Breast epithelium (tissue), 4 donors: ENCODE measurements at places on chromosomes 1 and 21. TPM values are rescaled to one million over a fixed set of nuclear protein-coding genes. Genes with fewer than 3 reads are reported as not detected.

Gene OSCP1
- total RNA-seq = 19.3 TPM

DNA sequence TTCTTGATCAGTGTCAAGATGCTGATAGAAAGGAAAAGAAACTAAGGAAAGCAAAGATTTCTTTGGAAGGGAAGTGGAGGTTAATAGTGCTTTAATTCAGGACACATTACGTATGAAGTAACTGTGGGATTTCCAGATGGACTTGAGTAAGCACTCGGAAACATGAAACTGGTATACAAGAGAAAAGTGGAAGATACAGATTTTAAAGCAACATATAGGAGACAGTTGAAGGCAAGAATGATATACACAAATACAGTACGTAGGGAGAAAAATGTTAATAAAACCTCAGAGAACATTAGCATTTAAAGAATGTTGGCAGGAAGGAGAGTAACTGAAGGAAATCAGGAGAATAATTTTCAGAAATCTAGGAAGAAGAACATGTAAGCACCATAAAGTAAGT lies 730.9 kb upstream of the ADGRL2 start:
- DNase-seq = no peak

GRCh38 chr1:175126347-175126746 lies 58.7 kb downstream of the TNN start:
- no peak for DNase-seq

Gene LAPTM5
- 130 TPM for total RNA-seq

- DNase-seq = no peak
These were observed 144.3 kb upstream of the KCNE2 start for GRCh38 chr21:34219334-34220060.

DNA sequence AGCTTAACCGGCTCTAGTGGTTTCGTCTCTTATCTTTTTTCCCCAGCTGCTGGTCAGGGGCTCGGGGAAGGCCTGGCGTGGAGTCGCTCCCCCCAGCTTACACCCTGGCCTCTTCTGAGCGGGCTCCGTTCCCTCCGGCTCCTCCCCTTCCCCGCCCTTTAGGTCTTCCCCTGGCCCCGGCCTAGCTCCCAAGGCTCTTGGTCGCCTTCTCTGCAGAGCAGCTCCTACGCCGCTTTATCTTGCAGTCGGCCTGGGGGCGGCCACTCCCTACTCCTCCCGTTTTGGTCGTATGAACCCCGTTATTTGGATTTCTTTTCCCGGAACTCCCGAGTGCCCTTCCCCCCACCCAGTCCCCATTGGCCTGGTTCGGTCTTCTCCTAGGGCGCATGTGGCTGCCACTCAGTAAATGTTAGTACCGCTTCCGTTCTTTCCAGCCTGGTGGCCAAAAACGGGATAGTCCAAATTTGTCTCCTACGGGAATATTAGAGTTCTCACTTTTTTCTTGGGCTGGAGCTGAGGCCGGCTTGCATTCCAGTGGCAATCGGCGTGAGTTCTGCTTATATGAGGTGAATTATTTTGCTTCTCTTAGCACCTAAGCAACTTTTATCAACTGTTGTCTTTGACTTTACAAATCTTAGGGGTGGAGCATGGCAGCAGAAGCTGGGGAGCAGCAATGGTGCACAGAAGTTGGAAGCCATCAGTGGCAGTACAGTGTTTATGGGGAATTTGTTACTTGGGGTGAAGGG lies 467 bp downstream of the THRAP3 start:
- no peak for DNase-seq

DNA sequence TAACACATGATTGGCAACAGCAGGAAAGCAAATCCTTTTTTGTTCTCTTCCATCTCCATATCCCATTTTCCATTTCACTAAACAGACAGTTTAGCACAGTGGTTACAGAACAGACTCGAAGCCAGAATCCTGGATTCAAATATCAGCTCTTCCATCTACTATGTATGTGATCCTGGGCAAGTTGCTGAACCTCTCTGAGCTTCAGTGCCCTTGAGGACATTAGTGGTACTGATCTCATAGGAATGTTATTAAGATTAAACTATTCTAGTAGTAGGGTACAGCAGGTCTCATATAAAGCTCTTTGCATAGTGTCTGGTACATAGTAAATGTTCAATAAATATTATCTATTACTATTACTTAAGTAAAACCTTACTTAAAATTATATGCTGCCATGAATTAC lies 13.8 kb upstream of the HHIPL2 start:
- no peak for DNase-seq

- peak; percentile 62 for DNase-seq
These were observed 55.0 kb downstream of the TTC3 start for GRCh38 chr21:37128076-37128475.

DNA sequence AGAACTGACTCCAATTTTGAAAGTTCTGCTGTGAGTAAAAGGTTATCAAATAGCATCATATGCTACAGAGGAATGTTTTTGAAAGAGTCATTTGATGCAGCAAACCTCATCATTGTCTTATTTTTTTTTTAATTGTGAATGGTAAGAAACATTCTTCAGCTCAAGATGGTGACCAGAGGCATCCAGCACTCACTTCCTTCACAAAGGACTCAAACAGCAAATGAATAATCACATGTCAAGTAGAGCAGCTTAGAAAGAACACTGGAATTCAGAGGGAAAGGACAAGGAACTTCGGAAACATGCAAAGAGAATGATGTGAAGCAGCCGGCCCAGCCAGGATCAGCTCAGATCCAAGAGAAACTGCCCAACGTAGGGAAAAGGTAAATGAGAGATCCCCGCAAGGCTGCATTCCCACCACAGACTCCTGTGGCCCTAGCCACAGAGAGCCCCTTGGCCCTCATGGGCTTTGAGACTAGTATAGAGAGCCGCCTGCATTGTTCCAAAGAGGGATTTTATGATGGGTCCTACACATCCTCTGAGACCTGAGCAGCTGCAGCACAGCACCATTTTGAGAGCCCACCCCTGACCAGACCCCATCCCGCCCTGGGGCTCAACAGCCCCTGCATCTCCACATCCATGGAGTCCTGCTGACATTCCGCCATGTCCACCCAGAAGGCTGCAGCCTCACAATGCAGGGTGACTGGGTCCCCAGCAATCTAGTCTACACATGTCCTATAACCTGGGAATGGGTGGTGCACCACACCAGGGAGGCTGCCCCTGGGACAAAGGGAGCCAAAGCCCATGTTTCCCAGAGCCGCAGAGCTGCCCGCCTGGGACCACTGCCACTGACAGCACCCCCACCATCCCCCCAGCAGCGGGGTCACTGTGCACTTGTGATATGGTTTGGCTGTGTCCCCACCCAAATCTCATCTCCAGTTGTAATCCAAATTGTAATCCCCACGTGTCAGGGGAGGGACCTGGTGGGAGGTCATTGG lies 21.2 kb upstream of the UTS2 start:
- no peak for DNase-seq

GRCh38 chr1:9022773-9023172 lies 3.5 kb downstream of the SLC2A7 start:
- DNase-seq = no peak

Gene RBM11
- total RNA-seq = not detected

Gene KRTAP7-1
- not detected for total RNA-seq

GRCh38 chr1:167629681-167630567 lies at the start of gene RCSD1:
Gene RCSD1 (plus strand): TSS chr1:167630232. CDS start chr1:167630424, 192 bp downstream.
- DNase-seq = no peak

Gene UBXN10
- 6.6 TPM for total RNA-seq

DNA sequence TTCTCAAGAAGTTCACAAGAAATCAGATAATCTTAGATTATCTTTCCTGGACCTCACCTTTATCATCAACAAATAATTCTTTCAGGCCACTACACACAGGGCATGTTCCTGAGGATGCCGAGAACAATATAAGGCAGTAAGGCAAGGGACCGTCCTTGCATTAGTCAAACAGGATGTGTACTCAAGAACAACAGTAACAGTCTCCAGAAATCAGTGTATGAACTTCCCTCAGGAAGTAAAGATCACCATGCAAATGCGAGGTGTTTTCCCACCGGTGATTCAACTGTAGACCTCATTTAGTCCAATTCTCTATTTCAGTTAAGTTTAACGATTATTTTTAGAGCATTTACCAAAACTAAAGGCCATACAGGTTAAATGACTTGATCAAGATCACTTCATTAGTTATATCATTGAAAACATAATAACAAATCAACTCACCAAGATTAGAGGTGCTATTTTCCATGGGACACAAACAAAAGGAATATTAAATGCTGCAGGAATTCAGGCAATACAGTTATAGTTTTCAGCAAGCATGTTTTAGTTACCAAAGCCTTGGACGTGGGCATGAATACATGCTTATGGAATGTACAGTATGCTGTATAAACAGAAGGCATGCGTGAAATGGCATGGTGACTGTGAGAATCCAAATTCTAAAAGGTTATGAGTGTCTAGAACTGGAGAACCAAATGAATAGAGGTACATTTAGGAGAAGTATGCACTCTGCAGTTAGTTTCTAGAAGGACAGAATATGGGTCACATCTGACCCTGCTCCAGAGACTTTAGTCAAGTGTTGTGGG lies 145.2 kb downstream of the TNR start:
- DNase-seq = no peak

GRCh38 chr1:201172999-201173610 lies 17.5 kb upstream of the IGFN1 start:
- DNase-seq = no peak

DNA sequence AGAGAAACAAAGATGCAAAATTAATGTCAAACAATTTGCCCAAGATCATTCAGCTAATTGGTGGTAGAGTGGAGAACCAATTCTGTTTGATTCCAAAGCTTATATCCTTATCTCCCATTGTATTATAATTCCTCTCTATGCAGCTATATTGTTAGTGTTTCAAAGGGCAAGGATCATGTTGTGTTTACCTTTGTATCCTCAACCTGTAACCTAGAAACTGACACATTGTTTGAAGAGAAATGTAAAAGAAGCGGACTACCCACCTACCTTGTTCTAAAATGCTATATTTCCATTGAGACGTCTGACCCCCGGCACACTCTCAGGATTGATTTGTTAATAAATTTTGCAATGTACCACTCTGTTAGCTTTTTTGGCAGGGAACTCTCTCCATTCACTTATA lies 9.3 kb downstream of the RAVER2 start:
- DNase-seq = no peak

Gene ALPL
- 2.9 TPM for total RNA-seq

DNA sequence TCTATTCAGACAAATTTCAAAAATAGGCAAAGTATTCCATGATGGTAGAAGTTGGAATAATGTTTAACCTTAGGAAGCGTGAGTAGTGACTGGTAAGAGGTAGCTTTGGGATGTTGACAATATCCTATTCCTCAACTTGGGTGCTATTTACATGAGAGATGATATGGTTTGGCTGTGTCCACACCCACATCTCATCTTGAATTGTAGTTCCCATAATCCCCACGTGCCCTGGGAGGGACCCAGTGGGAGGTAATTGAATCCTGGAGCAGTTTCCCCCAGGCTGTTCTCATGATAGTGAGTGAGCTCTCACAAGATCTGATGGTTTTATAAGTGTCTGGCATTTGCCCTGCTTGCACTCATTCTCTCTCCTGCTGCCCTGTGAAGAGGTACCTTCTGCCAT lies 67.3 kb downstream of the PLPPR4 start:
- DNase-seq = no peak

- no peak for DNase-seq
These were observed 163.2 kb downstream of the TNR start for GRCh38 chr1:175579956-175580750.

DNA sequence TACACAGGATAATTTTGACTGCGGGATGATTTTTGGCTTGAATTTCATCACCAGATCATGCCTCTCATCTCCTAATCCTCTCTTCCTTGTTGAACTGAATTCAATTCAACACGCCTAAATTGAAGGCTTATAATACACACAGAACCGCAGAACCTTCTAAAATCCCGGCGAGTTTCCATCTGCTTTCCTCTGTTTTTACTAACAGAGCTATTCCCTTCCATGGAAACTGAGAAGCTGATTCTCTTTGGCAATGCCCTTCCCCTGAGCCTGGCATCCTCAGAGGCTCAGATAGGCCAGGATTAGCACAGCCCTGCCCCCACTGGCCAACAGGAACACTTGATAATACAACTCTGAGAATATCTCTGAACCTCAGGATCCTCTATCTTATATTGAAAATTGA lies 130.2 kb downstream of the CAPN8 start:
- no peak for DNase-seq

GRCh38 chr1:175320804-175321203 lies 128.2 kb upstream of the KIAA0040 start:
- no peak for DNase-seq
